ENCODE measurements at places on chromosomes 16 and 17.

DNA sequence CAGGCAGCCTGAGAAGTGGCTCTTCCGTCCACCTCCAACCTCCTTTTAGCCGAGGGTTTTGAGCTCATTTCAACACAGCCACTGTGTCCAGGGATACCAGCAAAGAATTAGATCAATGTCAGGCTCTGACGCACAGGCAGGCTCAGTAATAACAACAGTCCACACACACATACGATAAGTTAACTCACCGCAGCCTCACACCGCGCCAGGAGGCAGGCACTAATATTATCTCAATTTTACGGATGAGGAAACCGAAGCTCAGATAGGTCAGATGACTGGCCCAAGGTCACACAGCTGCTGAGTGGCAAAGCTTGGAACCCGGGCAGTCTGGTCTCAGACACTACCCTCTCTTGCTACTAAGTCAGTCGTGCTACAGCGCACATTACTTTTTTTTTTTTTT lies 22.9 kb downstream of the ABR start:
- DNase-seq, result no peak

DNA sequence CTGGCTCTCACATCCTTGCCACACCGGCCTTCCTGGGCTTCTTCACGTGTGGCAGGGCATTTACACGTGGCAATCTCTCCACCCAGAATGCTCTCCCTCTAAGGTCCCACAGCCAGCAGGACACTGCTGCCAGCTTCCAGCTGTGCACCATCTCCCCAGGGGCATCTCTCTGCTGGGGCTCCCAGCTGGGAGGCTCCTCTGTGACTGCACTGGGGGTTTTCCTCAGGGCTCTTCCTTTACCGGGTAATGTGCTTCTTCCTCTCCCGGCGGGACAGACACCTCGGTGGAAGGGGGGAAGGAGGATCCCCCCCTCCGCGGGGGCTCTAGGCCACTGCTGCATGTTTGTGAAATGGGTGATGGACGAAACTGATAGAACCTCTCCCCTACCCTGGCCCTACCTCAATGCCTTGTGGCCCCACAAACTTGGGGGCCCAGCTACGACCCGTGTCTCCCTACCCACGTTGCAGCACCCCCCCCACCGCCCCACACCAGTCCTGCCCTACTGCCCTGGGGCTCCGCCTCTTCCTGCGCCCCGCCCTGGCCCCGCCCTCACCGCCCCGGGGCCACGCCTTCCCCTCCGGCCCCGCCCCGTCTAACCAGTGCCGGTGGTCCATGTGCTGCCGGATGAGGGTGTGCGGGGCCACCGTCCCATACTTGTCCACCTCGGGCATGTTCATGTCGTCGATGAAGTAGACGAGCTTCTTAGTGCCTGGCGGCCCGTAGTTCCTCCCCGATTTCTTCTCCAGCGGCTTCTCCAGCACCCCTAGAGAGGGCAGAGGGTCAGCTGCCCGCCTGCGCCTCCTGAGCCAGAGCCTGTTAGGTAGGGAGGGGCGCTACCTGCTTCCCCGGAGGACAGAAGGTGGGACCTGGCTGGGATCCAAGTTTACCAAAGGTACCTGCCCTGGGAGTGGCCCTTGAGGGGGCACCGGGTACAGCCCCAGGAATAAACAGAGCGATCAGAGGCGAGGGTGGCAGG lies 92.6 kb downstream of the DNAH17 start:
- peak; percentile 90 for DNase-seq

GRCh38 chr16:26857371-26857770 lies 209.4 kb upstream of the C16orf82 start:
- DNase-seq, result no peak

- no peak for DNase-seq
Observed at GRCh38 chr17:9522074-9522473, 53.5 kb downstream of the STX8 start.

- no peak for DNase-seq
Observed at GRCh38 chr17:79211061-79211770, 136.6 kb downstream of the ENGASE start.

DNA sequence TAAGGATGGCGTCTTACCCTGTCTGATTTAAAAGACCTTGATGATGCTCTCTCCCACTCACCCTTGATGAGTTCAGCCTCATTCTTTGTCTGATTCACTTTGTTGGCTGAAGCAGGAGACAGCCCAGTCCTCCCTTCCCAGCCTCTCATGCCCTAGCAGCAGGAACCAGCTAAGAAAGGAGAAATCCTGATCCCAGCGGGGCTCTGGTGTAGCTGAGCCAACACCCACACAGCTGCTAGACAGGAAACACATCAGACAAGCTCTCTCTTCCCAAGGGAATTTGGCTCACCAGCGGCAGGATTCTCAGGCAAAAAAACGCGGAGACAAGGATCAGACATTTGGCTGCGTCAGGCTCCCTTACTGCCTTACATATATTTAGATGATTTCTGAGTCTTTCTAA lies 211.5 kb downstream of the CDH11 start:
- no peak for DNase-seq

GRCh38 chr16:70252355-70252988 lies 732 bp upstream of the EXOSC6 start:
- DNase-seq, result no peak

DNA sequence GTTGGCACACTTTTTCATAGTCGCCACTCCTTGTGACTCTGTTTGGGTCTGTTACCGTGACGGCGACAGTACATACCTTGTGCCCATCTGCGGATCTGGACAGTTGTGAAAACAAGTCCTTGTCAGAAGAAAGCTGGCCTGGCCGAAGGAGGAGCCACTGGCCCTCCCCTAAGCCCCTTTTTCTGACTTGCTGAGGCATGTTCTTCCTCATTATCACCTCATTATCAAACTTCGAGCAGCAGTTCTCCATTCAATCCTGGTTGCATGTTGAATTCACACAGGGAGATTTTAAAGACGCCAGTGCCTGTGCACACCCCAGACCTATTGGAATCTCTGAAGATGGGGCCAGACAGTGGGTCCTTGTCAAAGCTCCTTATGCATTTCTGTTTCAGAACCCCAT lies 61.1 kb downstream of the CYLD start:
- no peak for DNase-seq

GRCh38 chr17:17289086-17289485 lies 8.0 kb upstream of the COPS3 start:
- DNase-seq, result no peak

GRCh38 chr17:72189768-72190593 lies 69.2 kb downstream of the SOX9 start:
- DNase-seq, result no peak

DNA sequence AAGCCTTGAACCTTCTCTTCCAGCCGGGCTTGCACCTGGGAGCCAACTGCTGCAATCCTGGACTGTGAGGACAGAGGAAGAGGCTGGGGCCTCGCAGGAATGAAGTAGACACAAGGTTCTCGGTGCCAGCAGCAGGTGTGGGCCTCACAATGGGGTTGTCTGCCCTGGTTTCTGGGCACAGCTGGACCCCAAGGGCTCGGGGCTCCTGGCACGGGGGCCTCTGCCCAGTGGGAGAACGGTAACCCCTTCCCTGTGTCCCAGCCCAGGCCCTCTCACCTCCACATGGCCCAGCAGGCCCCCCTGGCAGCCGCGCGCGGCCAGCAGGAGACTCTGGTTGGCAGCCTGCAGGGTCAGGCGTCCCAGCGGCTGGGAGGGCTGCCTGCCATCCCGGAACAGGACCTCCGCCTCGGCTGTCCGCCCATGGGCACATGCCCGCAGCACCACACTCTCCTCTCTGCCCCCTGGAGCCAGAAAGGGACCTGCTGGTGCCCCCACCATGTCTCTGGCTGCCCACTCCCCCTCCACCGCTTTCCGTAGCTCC lies 46.9 kb downstream of the RMI2 start:
- no peak for DNase-seq

- no peak for DNase-seq
Observed at GRCh38 chr16:883781-884180, 83.2 kb upstream of the GNG13 start.

GRCh38 chr16:18783430-18784341 lies 6.4 kb downstream of the RPS15A start:
- no peak for DNase-seq

DNA sequence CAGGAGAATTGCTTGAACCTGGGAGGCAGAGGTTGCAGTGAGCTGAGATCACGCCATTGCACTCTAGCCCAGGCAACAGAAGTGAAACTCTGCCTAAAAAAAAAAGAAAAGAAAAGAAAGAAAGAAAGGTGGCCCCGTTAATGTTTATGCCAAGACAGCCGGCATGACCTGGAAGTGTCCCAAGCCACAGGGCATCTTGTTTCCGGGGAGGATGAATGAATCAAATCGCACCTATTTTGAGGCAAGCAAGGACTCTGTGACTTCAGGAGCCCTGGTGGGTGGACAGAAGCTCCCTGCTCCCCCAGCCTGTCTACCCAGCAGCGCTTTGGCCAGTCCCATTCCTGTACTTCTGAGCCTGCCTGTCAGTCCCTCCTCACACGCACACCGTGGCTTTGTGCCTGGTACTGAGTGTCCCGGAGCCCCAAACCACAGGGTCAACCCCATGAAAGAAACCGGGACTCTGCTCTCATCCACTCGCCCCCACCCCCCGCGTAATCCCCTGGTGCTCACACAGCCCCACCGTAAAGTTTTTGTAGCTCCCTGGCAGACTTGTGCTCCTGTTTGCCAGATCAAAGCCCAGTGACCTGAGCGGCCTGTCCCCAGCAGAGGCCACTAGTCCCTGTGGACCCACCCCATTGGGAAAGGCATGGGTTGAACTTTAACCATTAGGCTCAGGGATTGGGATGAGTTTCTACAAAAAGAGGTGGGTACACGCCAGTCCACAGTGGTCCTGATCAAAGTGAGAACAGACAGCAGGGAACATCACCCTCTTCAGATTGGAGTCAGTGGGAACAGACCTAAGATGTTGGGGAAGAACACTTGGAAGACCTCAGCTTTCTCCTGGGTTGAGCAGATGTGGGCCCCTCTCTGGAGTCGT lies 19.3 kb downstream of the CD2BP2 start:
- DNase-seq, result no peak

GRCh38 chr17:77619851-77620250 lies 338.7 kb upstream of the TNRC6C start:
- DNase-seq, result no peak

DNA sequence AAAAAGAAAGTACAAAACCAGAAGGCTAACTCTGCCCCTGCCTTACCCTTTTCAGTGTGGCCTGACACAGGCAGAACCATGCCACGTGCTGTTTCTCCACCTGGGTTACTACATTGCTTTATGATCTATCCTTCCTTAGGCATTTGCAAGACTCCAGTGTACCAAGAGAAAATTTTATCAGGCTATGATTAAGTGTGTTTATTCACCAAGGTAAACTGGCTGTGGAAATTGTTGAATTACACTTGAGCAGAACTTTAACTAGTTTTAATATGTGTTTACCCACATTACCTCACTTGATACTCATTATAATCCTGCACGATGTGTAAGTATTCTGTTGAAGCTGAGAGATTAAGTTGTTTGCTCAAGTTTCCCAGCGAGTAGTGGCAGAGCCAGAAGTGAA lies 129.7 kb upstream of the MYOCD start:
- no peak for DNase-seq

DNA sequence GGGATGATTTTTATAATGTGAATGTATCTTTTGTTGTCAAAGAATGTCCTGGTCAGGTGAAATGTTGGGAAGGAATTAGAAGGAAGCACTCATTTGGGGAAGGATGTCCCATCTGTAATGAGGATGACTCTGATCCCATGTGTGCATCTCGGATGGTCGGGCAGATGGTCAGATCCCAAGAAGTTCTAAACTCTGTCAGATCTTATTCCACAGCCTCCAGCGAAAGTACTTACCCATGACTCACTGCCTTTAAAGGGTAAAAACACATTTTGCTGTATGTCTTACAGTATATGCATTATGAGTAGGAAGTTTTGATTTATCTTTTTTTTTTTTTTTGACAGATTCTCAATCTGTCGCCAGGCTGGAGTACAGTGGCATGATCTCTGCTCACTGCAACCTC lies 548 bp upstream of the KRTAP4-11 start:
- no peak for DNase-seq

DNA sequence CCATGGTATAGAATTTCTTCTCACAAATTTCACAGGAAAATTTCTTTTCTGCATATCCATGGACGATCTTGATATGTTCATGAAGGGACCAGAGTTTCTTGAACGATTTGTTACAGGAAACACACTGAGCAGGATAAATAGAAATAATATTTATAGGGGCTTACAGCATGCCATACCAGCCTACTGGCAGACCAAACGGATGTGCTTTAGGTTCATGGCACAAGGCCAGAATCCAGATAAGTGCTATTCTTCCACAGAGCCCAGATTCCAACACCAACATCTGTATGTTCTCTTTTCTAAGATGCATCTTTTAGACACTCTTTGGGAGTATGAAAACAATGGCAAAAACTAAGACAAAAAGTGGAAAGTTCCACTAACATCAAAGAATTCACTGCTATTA lies 49.3 kb downstream of the ZNF652 start:
- DNase-seq, result no peak

DNA sequence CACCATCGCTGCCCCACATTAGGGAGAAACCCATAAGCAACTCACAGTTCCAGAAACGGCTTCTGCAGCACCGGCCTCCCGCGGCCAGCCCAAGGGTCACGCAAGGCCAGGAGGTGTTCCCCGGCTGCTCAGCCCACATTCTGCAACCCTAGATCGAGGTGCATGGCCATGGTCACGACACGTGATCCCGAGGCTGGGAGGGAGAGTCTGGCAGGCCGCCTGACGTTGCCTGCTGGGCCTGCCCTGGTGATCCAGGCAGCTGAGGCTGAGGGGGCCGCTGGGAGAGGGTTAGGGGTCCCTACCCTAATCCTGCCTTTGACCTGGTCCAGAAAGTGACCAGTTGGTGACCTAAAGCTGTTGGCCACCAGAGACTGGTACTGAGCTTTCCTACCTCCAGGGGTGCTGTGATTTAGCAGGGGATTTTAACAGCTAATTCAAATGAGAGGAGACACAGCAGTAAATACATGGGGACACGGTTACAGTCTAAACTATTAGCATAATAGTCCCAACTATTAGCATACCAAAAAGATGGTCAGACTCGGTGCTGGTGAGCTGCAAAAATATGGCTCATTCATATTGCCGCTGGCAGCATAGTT lies 97.4 kb upstream of the CIBAR2 start:
- no peak for DNase-seq

GRCh38 chr16:72099377-72099818 lies 5.8 kb downstream of the DHX38 start:
- peak; percentile 60 for DNase-seq

- no peak for DNase-seq
Observed at GRCh38 chr17:7477392-7478275, 1.8 kb downstream of the ZBTB4 start.

GRCh38 chr16:72983728-72984350 lies 64.1 kb downstream of the ZFHX3 start:
- no peak for DNase-seq

DNA sequence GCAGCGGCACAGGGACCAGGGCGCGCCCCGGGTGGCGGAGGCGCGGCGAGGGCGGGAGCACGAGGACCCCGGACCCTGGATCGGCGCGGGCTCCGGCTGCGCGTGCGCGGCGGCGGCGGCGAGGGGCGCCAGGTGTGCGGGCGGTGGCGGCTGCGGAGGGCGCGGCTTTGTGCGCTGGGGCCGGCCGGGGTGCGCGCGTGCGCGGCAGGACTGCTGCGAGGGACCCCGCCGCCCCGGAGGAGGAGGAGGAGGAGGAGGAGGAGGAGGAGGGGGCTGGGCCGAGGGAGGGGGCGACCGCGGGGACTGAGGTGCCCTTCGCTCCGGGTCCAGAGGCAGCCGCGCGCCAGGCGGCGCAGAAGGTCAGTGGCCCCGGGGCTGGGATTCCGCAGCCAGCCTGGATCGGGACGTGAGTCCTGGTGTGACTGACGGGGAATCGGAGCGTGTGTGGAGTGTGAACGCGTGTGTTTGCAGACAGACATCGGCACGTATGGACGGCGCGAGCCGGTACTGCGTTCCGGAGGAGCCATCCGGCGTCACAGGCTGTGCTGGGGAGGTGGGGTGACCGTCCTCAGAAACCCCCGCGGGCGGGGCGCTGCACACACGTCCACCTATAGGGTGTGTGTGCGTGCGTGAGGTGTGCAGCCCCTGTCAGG lies 19.5 kb upstream of the RAP1GAP2 start:
- no peak for DNase-seq

All from activated naive CD4-positive, alpha-beta T cell treated with anti-CD3 and anti-CD28 coated beads, Interleukin-2, amount 50 U/mL, for 72 hours (primary cell).